NCI-H1417 treated with DMSO at 0.1 percent for 48 hours (cell line): ENCODE measurements at places on chromosomes 13 and 19.

GRCh38 chr13:90680826-90681225 lies 666.7 kb upstream of the MIR17HG start:
- DNase-seq = no peak

DNA sequence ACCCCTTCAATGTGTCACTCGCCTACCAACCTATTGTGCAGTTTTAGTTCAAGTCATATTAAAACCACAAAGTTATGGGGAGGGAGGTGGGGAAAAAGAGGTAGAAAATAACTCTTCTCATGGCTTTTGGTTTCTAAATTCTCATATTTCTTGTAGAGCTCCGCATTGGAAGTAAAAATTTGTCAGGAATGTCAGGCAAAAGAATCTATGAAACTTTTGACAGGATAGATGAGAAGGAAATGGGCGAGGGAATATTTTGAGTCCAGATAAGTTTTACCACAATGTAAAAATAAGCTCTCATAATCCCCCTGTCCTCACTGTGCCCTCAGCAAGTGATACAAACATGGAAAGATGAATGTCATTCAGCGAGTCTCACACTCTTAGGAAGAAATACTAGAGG lies 270.4 kb downstream of the DLEU7 start:
- no peak for DNase-seq

DNA sequence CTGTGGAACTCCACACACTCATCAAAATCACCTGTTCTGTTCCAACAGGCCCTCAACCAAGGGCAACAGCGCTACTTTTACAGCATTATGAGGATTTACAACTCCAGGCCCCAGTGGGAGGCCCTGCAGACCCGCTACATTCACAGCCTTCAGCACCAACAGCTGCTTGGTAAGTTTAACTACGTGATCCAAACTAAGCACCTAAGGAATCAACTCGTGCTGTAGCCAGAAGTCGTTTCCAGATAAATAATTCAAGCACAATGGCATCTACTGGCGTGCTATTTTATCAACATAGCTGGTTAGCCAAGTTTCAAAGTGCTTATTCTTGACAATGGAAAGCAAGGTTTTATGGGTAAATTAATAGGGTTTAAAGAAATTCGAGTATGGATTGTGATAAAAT lies 5.3 kb downstream of the FAM216B start:
- DNase-seq = no peak

- no peak for DNase-seq
Measured at GRCh38 chr13:80802946-80803345, 462.0 kb upstream of the SPRY2 start.

DNA sequence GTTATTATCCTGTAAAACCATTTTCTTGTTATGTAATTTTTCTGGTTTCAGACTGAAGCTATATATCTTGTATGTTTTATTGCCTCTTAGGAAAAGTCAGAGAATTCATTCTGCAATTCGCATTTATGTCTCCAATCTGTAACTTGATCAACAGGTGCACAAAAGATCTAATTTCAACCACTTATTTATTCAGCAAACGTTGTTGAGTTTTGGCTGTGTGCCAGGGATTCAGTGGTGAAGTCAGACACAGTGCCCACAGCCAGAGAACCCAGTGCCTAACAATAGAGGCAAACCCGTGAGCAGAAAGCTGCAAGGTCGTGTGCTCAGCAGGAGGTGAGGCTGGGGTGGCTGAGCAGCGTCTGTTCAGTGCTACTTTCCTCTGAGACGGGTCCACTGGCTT lies 119.5 kb upstream of the MCF2L start:
- peak; percentile 99 for DNase-seq

DNA sequence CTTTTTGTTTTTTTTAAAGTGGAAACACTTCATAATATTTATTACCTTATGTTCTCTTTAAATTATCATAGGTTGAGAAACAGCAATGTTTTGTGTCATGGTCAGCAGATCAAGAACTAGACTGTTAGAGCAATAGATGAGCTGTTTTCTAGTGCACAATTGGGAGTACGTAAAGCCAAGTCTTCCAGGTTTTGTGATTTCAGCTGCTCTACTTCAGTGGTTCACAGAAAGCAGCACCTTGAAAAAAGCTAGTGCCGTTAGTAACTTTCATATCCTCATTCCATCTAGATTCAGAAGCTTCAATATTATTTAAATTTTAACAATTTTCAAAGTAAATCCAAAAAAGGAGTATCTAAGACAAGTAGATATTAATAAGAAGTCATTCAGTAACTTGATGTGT lies 1.9 kb downstream of the GPR18 start:
- DNase-seq = no peak

DNA sequence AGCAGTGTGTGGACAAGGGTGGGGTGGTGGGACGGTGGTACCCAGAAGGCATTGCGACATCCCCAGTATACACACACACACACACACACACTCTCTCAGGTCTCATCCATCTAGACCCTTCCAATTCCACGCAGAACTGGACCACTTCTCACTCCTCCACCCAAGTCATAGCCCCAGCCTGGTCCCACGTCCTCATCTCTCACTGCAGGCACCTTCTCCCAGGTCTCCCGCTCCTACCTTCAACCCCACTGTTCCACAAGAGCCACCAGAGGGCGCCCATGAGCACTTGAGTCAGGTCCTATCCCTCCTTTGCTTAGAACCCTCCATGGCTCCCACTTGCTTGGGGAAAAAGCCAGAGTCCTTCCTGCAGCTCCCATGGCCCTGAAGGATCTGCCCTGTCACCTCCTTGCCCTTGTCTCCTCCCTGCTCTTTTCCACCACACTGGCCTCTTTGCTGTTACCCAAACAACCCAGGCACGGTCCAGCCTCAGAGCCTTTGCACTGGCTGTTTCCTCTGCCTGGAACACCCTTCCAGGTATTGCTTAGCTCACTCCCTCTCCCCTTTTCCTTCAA lies 62.6 kb downstream of the IER2 start:
- DNase-seq = no peak

GRCh38 chr19:8584965-8585893 lies 8.0 kb upstream of the MYO1F start:
- DNase-seq = no peak

- no peak for DNase-seq
Measured at GRCh38 chr13:88294368-88294767, 623.2 kb downstream of the SLITRK5 start.

DNA sequence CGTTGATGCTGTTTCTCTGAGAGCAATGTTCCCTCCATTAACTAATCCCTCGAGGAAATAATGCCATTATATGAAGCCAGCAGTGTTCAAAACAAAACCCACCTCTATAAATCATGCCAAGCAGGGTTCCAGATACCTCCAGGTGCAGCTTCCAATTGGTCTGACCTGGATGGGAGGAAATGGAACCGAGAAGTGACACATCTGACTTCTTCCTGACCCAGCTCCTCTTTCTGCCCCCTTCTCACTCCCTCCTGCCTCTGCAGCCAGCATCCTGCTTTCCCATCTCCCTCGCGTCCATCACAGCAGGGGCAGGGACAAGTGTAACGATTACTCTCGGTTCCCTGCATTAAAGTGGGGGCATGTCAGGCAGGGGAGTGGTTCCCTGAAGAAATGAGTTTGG lies 37.5 kb downstream of the HSPH1 start:
- DNase-seq = no peak

DNA sequence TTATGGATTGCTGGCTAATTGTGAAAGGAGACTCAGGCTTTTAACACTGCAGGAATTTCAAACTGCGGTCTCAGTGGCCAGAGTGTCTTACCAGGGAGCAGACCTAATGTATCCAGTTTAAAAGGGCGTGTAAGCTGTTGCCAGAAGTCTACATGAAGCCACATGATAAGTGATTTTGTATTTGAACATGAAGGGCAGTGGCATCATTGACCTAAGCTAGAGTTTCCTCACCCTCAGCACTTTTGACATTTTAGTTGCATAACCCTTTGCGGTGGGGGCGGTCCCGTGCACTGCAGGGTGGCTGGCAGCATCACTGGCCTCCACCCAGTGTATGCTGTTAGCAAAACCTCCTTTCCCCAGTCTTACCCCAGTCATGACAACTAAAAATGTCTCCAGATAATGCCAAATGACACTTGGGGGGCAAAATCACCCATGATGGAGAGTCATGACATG lies 23.7 kb upstream of the GPR18 start:
- no peak for DNase-seq

DNA sequence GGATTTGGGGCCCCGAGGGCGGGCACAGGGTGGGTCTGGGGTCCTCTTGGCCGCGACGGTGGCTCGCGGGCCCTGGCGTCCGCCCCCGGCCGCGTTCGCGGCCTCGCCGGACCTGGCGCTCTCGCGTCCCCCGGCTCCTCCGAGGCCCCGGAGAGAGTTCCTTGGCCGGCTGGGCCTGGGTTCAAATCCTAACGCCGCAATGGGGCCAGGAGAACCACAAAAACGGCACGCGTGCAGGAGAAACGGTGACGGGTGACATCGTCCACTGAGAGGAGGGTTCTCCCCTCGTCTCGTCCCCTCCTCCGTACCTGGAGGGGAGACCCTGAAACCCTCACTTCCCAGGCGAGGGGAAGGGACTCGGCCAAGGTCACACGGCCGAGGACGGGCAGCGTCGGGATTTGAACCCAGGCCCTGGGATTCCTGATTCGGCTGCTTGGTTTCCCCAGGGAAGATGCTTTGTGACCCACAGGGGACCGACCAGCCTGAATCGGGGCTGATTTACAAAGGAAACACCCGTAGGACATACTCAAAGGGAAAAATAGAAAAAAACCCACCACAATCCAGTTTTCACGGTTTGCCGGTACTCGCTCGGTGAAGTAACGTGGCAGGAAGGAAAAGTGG lies 624 bp downstream of the SAFB start:
- no peak for DNase-seq

DNA sequence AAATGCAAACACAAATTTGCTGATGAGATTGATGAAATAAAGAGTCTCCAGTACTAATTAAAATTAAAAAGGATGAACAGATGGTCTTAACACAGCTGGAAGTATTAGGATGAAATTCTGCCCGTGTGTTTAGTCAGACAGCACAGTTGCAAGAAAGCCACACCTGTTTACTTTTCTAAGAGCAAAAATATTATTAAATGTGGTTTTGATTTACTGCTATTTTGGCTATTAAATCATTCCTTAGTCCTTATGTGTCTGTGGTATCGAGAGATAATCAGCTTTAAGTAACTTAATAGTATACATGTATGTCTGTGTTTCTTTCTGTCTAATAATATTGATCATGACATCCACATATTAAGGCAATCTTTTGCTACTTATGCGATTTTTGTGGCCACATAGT lies 494.9 kb downstream of the GPC6 start:
- no peak for DNase-seq

- no peak for DNase-seq
Measured at GRCh38 chr13:106911627-106912026, 343.7 kb upstream of the ARGLU1 start.
